Right renal pelvis (tissue), 4 donors: ENCODE measurements at places on chromosomes 2 and 18.

DNA sequence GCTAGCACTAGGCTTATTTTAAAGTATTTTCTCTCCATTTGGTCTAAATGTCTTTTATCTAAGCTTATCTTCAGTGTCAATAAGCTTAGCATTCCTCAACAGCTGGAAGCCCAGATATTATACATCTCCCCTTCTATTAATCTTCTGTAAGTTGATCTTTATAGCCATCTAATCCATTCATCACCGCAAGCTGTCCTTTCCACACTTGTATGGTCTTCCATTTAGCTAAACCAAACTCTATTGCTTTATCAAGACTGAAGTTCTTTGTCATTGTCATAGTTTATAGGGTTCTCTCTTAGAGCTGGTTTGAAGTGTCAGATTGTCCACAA, 101.3 kb upstream of the GPR45 start:
- DNase-seq = no peak

DNA sequence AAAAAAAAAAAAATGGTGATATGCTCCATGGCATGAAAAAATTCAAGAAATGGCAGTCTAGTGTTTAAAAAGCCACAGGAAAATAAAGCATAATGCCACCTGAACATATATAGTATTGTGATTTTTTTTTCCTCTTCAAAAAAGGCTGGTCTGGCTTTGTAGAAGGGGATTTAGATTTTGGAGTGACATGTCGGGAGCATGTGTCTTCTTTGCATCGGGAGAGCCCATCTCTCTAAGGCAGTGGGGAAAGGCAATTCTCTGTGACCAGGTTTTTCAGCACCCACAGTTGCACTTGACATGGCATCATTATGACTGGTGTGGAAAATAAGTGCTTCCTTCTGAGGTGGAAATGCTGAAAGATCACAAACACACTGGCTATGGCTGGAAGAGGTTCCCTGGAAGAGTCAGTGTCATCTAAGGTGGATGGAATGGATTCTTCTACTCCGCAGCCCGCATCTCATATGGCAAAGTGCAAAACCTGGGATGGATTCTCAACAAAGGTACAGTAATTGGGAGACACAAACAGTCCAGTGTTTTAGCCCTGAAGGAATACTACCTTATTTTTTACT, 172.5 kb downstream of the AGAP1 start:
- peak; percentile 80 for DNase-seq

DNA sequence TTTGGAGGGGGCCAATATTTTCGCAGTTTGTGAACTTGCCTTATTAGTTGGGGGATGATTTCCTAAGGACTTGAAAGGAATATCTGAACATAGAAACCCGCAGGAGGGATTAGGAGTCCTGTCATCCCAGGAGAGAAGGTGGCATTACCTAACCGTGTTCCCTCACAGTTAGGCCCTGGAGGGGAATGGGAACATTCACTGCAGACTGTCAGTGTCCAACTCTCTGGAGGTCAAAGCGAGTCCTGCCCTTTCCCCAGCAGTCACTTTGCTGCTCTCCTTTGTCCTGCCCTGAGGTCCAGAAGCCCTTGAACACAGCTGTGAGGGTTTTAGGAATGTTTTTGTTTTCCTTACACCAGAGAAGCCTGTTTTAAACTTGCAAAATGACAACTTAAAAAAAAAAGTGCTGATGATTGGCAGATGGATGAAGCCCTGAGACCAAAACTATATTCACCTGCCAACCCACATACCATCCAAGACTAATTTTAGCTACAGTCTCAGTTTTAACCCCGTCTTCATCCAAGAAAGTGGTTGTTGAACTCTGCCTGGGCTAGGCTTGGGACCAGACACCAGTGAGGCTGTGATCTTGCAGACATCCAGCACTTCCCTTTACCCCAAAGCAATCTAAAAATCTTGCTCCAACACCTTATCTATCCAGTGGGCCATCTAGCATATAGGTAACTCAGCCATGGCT, 90.5 kb upstream of the MEX3C start:
- no peak for DNase-seq

DNA sequence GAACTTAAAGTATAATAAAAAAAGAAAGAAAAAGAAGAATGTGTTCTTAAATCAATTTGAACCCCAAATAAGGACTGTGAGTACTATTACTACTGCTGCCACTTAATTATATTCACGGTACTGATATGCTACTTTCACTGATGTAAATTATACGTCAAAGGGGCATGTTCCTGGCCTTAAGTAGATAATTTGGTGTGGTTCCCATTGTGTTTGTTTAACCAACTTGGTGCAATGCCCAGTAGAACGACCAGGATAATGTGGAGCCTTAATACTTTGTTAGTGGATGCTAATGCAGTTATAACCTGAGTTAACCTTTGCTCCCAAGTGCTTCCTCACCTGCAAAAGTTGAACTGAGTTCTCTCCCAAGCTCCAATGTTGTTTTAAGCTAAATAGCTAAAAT, 142.0 kb downstream of the NR4A2 start:
- no peak for DNase-seq

GRCh38 chr2:12369566-12369965, 347.2 kb upstream of the TRIB2 start:
- DNase-seq = no peak
